ENCODE measurements at places on chromosomes 7 and 10.

- DNase-seq: no peak
These were observed 160.0 kb upstream of the TCF7L2 start for GRCh38 chr10:112790030-112790429.

GRCh38 chr7:30389791-30390190, 88.8 kb downstream of the NOD1 start:
- no peak for DNase-seq

GRCh38 chr10:49170632-49171325, 17.4 kb downstream of the TMEM273 start:
- no peak for DNase-seq

DNA sequence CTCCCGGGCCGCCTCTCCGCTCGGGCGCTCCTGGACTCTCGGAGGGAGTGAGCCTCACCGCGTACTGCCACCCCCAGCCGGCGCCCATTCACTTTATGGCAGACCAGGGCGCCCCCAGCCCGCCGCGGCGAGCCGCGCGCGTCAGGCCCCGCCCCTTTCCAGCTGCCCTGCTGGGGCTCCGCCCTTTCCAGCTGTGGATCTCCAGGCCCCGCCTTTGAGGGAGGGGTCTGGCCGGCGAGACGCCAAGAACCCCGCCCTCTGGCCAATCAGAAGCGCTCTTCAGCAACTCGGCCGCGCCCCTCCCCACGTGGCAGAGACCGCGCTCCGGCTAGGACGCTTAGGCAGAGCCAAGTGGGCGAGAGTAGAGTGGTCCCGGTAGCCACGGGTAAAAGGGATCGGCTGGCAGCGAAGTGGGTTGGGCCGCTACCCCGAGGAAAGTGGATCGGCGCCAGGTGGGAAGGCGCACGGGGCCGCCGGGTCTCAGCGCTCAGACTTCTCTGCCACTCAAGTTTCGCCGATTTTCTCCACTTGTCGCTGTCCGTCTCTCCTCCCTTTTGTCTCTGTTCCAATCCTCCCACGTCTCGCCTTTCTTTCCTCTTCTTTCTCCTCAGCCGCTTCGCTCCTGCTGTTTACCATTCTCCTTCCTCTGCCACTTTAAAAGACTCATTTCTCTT, at the start of gene PITX3:
Gene PITX3 (minus strand): TSS at position 69 of the 674 bp plus-strand sequence. CDS start 9,432 bp downstream, outside the sequence.
- peak; percentile 77 for DNase-seq

DNA sequence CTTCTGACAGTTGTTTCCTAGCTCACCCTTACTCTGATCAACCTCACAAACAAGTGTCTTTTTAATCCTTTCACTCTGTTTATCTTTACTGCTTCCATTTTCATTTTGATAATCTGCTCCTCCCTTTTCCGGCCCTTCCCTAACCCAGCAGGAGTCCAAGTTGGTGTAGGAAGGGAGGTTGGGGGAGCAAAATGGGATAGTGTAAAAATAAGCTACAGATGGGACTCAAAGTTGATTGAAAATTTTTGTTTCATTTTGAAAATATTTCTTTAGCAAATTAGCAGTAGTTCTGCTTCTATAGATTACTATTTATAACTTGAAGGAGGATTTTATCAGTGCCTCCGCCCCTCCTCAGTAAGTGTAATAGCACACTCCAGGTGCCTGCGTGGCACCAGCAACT, 112.0 kb downstream of the WNT2 start:
- no peak for DNase-seq

DNA sequence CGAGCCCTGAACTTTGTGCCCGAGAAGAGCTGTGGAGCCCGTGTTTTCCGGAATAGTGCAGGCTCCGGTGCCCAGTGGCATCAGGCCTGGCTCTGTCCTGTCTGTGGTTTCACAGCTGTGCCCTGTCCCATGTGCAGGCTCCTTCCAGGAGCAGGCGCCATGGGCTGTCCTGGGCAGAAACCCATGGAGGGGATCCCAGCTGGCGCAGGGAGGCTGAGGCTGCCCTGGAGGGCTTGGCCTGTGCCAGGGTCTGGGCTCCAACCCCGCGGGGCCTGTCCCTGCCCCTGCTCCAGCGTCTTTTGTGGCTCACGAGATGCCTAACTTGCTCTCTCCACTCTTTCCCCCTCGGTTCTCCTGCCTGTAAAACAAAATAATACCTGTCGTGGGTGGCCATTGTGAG, 23.3 kb upstream of the CRHR2 start:
- no peak for DNase-seq

DNA sequence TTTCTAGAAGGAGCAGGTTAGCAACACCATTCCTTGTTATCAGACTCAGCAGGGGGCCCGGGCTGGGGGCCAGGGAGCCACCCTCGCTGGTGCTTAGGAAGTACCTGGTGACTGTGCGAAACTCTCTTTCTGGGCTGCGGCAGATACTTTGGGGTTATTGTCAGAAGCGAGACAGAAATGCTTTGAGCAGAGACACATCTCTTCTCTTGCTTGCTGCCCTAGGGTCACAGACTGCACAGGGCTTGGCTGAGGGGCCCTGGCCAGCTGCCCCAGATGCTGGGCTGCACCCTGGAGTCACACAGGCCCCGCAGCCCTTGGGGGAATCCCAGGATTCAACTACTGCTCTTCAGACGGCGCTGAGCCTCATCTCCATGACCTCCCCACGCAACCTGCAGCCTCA, 91.9 kb downstream of the WDFY4 start:
- DNase-seq: no peak

DNA sequence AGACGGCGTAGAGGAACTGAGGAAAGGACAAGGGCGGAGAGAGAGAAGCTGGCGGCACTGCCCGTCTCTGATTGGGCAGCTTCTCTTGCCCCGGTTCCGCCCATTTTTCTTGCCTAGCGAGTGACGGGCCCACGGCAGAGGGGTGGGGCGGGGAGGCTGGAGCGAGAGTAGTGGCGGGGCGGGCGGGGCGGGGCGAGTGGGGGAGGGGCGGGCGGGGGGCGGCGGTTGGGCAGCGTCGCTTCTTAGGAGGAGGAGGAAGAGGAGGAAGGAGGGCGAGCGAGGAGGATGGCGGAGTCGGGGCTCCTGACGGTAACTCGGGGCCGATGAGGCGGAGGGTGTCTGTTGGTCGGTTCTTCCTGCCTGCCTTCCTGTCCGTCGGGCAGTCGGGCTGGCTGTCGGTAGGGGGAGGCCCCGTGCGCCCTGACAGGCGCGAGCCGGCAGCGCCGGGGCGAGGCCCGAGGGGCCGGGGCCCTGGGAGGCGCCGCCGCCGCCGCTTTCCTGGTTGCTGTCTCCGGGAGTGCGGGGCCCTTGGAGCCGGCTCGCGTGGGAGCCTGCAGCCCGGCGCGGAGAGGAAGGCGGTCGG, at the start of gene SHOC2:
Gene SHOC2 (plus strand): TSS at position 256 of the 583 bp plus-strand sequence. CDS start 44,755 bp downstream, outside the sequence.
- no peak for DNase-seq

- DNase-seq: no peak
These were observed 176.6 kb upstream of the PRKCQ start for GRCh38 chr10:6756716-6757115.

GRCh38 chr7:106092204-106092603, 19.9 kb downstream of the SYPL1 start:
- no peak for DNase-seq

- DNase-seq: no peak
These were observed 51.3 kb upstream of the VIPR2 start for GRCh38 chr7:159195946-159196345.

GRCh38 chr10:75765789-75766096, 334.3 kb downstream of the LRMDA start:
- no peak for DNase-seq

GRCh38 chr7:8638076-8638475, 204.7 kb downstream of the NXPH1 start:
- DNase-seq: no peak

DNA sequence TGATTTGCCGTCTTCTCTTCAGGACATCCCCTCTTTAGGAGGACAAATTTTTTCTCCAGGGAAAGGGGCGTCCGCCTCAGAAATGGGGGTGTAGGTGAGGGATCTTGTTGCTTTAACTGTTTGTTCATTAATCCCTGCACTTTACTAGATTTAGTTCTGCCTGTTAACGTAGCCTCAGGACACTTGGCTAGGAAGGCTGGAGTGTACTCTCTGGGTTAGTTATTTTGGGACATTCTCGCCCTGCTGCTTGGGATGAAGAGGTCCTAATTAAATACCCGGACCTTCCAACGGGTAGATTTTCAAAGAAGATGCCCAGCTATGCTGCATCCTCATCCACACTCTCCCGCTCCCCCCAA, 552 bp upstream of the ZNF365 start:
- no peak for DNase-seq

GRCh38 chr7:154853727-154854095, 149.2 kb downstream of the PAXIP1 start:
- no peak for DNase-seq

DNA sequence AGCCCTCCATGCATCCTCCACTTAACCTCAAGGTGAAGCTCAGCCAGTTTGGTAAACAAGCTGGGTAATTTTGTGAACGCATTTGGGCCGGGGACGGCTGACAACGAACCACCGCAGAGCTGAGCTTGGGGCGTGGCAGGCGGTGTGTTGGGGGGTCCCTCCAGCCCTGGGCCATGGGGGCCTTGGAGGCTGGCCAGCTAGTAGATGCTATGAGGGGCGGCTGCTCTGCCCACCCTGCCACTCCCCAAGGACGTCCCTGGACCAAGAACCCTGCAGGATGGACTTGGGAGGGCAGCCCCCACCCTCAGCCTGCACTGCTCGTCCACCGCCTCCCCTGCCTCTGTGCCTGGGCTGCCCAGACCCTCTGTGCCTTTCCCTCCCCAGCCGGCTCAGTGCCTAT, 12.0 kb upstream of the SCART1 start:
- no peak for DNase-seq

- DNase-seq: peak; percentile 83
These were observed 23.5 kb upstream of the FAM180A start for GRCh38 chr7:135771961-135772638.

- no peak for DNase-seq
These were observed 32.5 kb upstream of the EIF4H start for GRCh38 chr7:74141705-74142104.

DNA sequence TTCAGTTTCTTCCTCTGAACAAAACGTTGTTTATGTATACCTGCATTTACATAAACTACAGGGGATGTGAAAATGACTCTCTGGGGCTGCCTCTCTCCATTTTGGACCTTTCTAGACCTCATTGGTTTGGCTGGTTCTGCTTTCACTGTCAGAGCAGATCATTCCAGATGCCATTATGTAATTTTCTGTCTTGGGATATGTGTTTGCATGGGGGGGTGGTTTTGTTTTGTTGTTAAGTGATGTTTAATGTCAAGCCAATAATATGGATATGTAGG, 172.4 kb downstream of the LRRC4 start:
- DNase-seq: no peak

DNA sequence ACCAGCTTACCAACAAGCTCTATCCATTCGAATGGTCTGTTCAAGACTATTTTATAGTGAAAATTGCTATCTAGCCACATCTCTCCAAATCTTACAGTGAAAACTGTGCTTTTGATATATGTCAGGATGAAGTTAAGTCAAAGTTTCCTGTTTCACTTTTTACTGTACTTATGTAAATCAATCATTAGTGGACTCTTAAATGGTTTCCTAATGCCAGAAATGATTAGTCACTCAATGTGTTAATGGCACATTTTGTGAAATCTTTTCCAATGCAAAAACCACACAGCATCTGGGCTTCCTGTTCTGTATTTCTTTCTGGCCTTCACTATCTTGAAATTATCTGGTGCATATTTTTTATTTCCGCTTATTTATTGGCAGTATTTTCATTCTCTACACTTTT, 87.3 kb upstream of the STEAP1B start:
- DNase-seq: no peak

- peak; percentile 51 for DNase-seq
These were observed 255.1 kb downstream of the TNS3 start for GRCh38 chr7:47326808-47327207.

DNA sequence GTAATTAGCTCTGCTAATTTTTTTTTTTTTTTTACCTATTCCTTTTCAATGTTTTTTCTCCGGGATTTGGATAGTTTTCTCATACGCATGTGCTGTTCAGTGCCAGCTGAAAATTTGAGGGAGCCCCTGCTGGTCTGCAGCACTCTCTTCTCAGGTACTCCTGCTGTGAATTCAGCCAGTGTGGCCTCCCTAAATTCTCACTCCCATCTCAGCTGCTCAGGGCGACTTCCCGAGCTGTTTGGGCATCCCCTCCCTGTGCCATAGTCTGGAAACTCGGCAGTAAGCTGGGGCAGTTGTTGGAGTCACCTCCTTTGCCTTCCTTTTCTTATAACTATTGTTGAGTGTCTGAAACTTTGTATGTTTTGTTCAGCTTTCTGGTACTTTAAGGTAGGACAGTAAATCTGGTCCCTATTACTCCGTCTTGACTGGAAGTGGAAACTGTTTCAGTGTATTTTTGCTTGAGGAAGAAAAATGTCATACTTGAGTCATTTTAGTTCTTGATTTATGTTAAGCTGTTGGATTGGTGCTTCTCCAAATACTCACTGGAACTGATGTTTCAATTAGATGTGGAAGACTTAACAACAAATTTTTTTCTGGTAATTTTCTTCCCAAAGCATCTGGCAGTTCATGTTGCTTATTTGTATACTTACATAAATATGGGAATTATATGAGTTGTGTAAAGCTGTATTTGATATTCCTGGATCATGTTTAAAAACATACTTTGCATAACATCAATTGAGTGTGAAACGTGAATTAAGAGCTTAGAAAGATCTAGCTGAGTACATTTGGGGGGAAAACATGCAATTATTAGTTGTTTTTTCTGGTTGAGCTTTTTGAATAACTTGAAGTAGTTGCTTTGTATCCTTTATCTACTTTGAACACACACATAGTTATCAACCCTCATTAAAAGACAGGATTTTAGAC, 33.7 kb downstream of the MINPP1 start:
- DNase-seq: no peak

Measured in skeletal muscle cell (primary cell).